Spinal cord (tissue), 10 donors: ENCODE measurements at places on chromosomes 1 and 21.

DNA sequence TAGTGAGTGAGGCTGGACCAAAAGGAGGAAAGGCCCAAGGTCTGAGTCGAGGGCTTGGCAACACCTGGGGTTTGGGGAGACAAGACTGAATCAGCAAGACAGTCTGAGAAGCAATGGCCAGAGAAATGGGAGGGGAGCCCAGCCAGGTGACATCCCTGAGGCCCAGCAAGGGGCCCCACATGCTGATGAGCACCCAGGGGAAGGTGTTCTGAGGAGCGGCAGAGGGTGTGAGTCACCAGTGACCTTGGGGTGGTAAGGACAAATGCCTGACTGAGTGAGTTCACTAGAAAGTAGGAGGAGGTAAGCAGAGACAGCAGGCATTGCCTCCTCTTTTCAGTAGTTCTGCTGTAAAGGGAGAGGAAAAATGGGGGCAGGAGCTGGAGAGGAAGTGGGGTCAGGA lies 192.4 kb upstream of the GALNT2 start:
- no peak for DNase-seq

DNA sequence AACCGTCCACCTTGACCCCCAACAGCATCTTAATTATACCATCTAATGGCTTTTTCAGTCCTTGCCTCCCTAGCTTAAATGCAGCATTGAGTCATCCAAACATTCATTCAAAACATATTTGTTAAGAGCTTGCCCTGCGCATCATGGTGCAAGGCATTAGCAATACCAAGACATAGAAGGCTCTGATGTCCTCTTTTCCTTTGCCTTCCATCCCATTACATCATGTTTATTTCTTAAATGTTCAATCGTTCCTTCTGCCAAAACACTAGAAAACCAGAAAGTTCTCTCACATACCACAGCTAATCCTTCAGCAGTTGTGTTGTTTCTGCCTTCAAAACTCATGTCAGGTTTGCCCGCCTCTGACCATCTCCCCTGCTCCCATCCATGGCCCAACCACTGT lies 29.8 kb upstream of the VTCN1 start:
- DNase-seq = no peak

GRCh38 chr1:116388122-116388521 lies 15.1 kb downstream of the ATP1A1 start:
- DNase-seq = no peak

- DNase-seq = no peak
Observed at GRCh38 chr1:217274927-217275654, 355.8 kb downstream of the GPATCH2 start.

GRCh38 chr1:161722406-161722805 lies 1.1 kb downstream of the FCRLB start:
- no peak for DNase-seq

GRCh38 chr1:226938903-226939437 lies 1.1 kb upstream of the COQ8A start:
- DNase-seq = peak; percentile 18

- DNase-seq = no peak
Observed at GRCh38 chr1:156553860-156554485, 18.4 kb downstream of the IQGAP3 start.

DNA sequence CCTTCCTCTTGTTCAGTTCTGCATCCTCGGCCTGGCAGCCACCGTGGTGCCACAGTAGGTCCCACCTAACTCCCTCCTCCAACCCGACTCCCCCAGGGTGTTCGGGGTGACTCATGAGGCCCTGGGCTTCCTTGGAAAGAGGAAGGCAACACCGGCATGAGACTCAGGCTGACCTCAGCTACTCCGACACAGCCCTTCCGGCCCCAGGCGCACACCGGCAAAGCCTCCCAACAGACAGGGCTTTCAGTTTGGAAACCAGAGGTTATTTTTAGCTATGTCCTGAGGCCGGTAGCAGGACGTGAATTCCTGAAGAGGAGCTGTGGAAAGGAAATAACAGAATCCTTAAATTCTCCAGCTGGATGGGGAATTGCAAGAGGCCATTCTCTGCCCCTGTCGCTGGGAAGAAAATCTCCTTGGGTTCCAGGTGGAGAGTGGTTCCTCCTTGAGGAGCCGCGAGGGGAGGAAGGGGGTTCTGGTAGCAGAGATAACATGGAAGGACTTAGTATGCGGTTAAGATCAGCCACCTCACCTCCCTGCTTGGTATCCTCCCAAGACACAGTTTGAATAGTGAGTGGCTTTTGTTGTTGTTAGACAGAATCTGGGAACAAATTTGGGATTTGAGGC lies 24.4 kb downstream of the PLXNA2 start:
- no peak for DNase-seq

- DNase-seq = no peak
Observed at GRCh38 chr1:975896-976683, 5.8 kb downstream of the PERM1 start.

- no peak for DNase-seq
Observed at GRCh38 chr1:8367571-8368194, 49.8 kb downstream of the SLC45A1 start.

GRCh38 chr1:152582647-152583046 lies 2.3 kb upstream of the LCE3D start:
- no peak for DNase-seq

DNA sequence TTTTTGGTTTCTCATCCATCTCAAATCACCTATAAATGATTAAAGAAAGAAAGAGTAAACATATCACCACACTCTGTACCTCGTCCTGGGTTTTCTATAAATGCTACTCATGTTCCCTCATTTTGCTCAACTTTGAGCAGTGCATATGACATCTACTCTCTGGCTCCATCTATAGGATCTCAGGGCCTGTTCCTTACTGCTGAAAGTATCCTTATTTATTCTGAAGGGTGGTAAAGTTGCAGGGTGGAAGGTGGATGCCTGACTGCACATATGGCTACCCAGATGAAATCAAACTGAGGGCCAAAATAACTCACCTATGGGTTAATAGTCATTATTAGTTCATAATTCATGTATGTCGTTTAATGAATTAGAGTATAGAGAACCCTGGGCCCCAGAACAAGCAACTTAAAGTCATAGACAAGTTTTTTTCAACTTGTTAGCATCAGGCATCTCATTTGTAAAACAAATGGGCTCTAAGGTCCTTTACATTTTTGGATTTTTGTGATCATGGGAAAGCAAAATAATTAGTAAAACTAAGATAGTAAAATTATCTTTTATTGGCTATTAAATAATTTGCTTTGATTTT lies 46.5 kb downstream of the NCF2 start:
- DNase-seq = peak; percentile 76

- DNase-seq = no peak
Observed at GRCh38 chr21:15293240-15293639, 228.4 kb upstream of the NRIP1 start.

DNA sequence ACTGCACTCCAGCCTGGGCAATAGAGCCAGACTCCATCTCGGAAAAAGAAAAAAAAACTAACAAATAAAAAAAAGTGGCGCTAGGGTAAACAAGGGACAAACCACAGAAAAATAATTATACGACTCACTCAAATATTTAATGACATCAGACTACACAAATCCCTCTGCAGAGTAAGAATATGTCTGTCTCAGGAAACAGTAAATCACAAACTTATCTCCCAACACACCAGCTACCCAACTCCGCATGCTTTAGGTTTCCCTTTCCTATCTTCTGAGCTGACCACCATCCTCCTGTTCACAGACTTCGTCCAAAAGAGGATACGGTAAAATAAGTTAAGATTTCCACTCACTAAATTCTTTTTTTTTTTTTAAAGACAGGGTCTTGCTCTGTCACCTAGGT lies 16.2 kb downstream of the WDR47 start:
- DNase-seq = no peak

- DNase-seq = no peak
Observed at GRCh38 chr1:223682502-223682901, 17.0 kb upstream of the CAPN8 start.

DNA sequence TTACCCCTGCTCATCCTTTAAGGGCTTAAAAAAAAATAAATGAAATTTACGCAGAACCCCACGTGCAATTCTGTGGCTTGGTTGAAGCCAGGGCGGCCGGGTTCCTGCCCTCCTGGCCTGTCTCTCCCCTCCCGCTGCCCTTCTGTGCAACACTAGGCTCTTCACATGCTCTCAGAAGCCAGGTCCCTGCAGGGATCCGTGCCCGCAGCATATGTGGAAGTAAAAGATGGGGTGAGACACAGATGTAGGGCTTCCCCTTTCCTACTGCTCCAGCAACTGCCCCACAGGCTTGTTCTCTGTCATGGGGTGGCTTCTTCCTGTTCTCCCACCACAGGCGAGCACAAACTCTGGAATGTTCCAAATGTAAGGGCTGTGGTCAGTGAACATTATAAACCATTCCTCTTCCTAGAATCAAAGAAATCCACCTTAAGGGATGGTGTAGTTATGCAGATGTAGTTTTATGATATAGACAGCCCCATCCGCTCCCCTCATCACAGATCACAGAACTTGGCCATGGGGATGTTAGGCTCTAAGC lies 535.4 kb downstream of the KIF26B start:
- no peak for DNase-seq

GRCh38 chr1:50266509-50266908 lies 156.7 kb downstream of the DMRTA2 start:
- no peak for DNase-seq

GRCh38 chr1:37362594-37363385 lies 111.6 kb upstream of the ZC3H12A start:
- no peak for DNase-seq

DNA sequence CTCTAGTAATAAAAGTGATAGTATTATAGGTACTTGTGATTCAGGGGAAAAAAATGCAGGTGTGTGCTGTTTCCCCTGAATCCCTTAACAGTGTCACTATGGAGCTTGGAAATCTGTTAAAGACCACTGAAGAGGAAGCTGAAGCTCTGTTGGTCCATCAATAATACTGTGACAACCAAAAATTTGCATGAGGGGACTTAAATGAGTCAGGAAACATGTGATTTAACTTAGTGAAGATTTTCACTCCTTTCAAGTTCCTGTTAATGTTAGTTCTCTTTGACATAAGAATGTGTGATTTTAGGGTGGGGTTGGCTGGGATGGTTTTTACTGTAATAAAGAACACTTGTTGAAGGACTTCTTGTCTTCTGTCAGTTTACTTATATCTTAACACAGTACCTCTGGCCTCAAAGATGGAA lies 32.0 kb downstream of the VANGL2 start:
- DNase-seq = no peak

- DNase-seq = no peak
Observed at GRCh38 chr1:34973326-34973725, 11.8 kb downstream of the TMEM35B start.

DNA sequence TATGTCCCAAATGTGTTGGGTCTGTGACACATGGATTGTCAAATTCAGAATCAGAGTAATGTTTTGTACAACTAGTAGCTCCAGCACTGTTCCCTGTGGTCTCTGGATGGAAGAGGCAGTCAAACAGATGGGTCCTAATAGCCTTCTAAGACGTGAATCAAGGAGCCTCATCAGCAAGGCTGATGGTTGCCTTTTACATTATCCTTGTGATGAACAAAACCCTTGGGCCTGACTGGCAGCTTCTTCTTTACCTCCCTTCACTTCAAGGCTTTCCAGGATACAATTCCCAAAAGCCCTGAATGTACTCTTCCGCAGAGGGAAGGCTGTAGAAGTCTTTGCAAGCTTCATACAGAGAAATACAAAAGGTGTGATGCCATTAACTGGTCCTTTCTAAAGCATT lies 633.3 kb downstream of the USP25 start:
- DNase-seq = no peak

GRCh38 chr21:44935533-44935927 lies 4.3 kb upstream of the SLX9 start:
- no peak for DNase-seq

GRCh38 chr1:235843461-235843961 lies 23.2 kb downstream of the LYST start:
- DNase-seq = no peak

DNA sequence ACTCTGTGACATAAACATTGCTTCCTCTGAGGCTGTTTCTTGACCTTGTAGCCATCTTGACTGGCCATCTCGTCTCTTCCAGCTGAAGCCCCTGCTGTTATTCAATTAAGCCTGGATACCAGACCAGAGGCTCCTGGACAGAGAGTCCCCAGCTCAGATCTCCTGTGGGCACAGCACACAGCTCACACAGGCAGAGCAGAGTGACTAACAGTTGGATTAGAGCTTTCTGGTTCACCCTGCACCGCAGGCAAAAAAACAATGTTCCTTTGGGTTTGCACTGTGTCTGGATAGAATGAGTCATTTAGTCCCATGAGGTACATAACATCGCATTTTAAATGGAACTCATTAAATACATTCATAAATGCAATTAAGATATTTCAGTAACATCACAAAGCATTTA lies 33.4 kb upstream of the USH2A start:
- no peak for DNase-seq

GRCh38 chr1:119748040-119748439 lies 20.7 kb downstream of the HMGCS2 start:
- DNase-seq = no peak

- no peak for DNase-seq
Observed at GRCh38 chr21:34730756-34731445, 62.1 kb downstream of the CLIC6 start.

DNA sequence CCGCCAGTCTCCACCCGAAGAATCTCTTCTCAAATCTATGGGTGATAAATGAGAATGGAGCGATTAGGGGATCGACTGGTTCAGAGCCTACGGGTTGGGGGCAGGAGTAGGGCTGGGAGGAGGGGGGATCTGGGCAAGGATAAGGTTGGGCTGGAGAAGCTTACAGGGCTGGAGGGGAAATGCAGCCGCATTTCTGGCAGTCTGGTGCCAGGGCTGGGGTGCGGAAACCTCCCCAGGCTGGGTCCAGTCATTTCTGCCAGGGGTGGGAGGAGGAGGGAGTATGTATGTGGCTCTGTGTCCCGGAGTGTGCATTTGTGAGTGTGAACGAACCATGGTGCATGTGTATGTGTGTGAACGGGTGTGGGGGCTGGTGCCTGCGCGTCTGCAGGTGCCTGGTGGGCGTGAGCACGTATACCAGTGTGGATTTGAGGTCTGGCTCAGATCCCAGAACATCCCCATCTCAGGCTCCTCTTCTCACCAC lies 10.2 kb downstream of the C1orf216 start:
- DNase-seq = no peak

- DNase-seq = no peak
Observed at GRCh38 chr1:40858856-40859416, 3.2 kb downstream of the CITED4 start.

GRCh38 chr21:38984982-38985567 lies 179.3 kb downstream of the ETS2 start:
- DNase-seq = no peak

- DNase-seq = peak; percentile 78
Observed at GRCh38 chr1:62128745-62129144, 65.9 kb upstream of the L1TD1 start.

DNA sequence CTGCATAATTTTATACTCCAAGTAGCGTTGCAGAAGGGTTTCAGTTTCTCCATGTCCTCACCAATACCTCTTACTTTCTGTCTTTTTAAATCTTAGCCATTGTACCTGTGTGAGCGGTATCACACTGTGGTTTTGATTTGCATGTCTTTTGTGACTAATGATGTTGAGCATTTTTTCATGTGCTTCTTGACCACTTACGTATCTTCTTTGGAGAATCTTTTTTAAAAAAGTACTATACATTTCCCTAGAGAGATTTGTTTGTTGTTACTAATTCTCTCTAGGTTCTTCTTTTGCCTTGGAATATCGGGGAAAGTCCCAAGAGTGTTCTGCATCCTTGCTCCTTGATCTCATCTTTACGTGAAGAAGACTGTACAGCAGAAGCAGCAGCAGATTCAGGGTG lies 81.8 kb upstream of the WARS2 start:
- DNase-seq = no peak

GRCh38 chr1:208475951-208476845 lies 232.0 kb upstream of the PLXNA2 start:
- no peak for DNase-seq
